ENCODE measurements at places on chromosomes 7 and 10.

DNA sequence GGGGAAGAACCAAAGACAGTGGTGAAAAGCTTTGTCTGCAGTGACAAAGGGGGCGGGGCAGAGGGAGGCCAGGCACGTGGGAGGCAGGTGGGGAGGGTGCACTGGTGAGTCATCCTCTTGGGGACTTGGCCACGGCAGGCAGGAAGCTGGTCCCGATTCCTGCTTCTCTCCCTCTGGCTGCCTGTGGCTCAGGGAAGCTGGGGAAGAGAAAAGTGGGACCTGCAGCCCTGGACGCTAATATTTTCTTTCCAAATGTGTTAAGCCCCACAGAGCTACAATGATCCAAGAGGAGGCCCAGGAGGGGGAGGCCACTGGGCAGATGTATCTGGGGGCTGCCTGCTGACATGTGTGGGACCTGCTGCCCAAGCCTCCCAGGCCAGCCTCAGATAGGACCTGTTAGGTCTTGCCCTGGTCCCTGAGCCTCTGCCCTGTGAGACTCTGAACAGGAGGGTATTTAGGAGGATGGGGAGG is 231.8 kb downstream of the KCNMA1 start:
- no peak for DNase-seq

DNA sequence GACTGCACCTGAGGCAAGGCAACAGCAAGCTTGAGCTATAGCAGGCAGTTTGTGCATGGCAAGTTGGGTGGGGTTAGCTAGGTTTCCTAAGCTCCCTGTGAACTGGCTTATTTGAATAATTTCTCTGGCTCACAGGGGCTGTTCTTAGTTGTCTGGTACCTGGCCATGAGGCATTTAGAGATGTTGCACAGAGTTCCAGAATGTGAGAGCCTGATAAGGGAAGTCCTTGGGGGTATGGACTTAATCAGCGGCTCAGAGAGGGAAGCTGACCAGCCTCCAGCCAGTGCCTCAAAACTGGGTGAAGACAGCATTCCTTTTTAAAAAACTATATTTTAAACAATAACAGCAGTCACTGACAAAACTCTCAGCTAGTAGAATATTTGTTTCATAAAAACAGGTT is 307.4 kb downstream of the FZD1 start:
- DNase-seq, result no peak

DNA sequence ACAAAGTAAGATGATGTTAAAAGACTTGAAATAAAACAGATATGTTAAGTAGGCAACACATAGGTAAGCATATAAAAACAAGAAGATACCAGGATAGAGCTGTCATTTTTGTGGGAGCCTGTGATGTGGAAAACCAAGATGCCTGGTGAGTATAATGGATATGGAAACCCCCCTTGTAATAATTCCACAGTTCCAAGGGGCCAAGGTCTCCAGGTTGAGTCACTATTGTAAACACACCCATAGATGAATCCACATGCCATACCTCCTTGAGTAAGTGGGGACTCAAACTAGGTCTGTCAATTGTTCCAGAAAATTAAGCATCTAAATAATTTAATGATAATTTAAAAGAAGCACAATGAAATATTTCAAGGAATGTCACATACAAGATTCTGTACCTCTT is 15.9 kb downstream of the CAV1 start:
- DNase-seq, result no peak

DNA sequence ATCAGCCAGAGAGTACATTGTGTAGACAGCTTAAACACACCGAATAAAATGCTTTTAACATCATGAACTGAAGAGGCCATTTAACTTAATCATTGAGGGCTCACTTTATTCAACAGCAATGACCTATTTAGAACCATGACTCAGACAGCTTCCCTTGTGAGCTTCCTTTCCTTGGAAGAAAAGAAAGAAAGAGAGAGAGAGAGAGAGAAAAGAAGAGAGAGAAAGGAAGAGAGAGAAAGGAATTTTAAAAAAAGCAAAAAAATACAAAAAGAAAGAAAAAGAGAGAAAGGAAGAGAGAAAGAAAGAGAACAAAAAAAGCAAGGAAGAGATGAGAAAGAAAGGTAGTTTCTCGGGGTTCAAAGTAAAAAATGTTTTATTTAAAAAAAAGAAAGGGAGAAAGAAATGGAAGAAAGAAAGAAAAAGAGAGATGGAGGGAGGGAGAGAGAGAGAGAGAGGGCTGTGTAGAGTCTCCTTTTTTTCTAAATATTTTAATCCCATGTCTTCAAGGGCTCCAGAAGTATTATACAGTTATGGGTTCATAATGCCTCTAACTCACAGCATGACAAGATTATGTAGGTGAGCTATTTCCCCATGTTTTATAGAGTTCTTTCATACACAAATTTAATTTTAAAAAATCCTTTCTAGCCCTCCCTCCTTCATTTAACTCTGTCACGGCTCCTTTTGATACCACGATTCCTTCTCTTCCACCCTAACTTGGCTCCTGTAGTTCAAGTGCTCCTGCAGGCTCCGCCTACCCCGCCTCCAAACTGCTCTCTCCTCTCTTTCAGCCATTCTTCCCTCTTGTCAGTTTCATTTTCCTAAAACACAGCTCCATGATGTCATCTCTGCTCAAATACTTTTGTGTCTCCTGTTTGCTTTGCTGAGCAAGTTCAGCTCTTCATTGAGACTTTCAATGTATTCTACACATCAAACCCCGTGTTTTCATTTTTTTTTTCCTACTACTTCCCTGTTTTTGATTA is 85.5 kb downstream of the PRTFDC1 start:
- no peak for DNase-seq

DNA sequence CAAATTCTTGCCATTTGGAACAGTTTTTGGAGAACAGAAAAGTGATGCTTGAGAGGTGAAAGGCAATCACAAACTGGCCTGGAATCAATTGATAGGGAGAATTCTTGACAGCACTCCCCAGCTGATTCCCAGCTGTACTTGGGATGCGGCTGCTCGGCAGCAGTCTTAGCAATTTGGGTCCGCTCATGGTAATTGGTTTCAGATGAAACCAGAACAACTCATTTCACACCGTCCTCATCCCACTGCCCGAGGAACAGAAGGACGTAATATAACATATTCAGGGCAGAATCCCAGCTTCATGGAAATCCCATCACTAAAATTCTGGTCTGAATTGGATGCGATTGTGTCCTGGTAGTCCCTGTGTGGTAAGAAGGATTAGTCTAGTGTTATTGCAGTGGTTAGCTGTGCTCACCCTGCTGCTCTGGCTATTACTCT is 223.3 kb upstream of the FERD3L start:
- DNase-seq, result no peak

DNA sequence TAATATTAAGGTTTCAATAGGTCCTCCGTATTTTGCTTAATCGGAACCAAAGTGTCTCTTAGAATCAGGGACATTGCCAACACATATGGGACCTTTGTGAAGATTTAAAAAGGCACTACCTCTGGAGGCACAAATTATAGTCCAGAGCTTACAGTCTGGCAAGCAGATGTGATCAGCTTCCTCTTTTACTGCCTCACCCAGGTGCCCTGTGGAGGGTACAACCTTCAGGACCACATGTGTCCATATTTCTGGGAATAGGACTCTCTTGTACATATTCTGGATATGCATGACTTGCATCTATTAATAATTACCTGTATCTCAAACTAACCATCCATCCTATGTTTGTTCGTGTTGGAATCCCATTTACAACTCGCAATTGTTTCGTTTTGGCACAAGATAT is 60.0 kb downstream of the HGF start:
- DNase-seq, result no peak

DNA sequence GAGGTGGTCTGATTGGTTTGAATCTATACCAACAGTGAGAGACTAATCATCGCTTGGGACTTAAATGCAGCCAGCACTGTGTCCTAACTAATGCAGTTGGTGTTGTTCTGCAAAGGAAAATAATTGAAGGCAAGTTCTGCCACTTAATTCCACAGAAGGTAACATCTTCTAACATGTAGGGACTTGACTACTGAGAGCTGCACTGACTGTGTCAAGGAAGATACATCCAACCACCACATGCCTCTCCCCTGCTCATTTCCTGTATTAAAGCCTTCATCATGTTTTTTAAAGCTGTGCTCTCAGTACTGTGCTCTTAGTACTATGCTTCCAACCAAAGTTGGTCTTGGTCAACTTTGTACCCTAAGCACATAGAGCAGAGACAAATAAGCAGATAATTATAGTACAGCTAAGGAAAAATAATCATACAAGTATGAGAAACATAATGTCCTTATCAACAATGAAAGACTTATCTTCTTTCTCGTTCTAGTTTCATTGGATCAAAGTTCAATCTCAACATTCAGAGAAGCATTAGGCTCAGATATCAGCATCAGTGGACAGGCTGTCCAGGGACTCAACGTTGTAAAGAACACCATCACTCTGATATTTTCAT is 2.8 kb upstream of the CYP3A4 start:
- no peak for DNase-seq

DNA sequence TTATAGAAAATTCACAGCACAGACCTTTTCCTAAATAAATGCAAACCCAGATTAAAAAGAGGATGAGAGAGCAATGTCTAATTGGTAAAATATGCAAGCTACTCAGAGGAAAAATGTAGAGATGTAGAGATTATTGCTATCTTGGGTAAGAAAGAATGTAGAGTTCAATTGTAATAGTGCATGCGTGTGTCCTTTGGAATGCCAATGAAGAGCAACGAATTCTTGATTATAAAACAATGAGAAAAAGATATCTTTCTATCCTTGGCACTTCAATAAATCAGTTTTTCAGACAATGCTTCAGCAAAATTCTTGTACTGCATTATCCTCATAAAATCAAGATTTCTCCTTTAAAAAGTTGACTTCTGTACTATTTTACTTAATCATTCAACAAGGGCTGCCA is 50.9 kb downstream of the SEMA3D start:
- DNase-seq, result no peak

GRCh38 chr7:92589056-92589455 is 1.1 kb downstream of the FAM133B start:
- DNase-seq, result no peak

GRCh38 chr7:19772841-19773760 is at the start of gene TMEM196:
TSS of gene TMEM196 (minus strand) at chr7:19773617. CDS start at chr7:19772696, 921 bp downstream.
- no peak for DNase-seq

DNA sequence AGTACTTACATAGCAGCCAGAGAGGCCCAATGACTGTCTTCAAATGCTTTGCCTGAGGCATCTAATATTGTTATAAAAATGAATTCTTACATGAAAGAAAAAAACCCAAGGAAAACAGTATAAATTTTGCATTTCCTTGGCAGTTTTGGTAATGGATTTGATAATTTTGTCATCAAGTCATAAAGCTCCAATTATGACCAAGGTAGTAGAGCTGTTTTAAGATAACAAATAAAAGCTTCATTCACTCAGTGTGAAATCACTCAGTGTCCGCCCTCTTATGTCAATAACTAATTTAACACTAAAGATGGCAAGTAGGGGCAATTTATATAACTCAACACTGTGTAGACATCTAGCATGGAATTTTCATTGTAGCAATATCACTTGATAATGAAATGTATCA is 193.9 kb downstream of the ANKRD7 start:
- no peak for DNase-seq

DNA sequence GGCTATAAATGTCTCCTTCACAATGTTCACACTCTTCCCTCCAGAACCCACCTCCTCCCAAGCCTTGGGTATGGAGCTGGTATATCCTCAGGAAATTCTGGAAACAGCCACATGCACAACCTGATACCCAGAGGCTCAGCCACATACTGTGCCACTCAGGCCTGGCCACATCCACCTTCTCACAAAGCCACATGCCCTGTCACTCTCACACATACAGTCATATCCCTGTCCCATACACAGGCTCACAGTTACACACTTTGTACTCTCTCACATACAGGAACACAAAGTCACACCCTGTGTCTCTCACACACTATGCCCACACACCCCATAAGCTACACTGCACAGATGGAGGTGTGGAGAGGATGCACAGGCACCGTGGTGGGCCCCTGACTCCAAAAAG is 10.1 kb downstream of the KCNIP2 start:
- no peak for DNase-seq

DNA sequence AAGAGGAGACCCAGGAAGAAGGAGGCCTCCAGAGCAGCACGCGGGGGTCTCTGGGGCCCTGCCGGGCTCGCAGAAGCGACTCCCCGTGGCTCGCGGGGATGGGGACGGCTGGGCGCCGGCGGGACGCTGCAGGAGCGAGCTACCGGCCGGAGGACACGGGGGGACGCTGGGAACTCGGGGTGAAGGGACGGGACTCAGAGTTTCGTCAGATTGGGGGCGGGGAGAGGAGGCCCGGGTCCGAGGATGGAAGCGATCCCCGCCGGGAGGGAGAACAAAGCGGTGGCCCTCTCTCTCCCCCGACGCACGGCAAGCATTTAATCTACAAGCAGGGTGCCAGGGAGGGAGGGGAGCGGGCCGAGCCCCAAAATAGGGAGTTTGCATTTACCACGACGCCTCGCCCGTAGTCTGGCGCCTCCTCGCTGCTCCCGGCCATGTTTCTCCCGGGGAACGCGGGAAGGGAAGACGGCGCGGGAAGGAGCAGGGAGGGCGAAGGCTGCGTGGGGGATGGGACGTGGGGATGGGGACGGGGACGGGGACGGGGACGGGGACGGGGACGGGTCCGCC is at the start of gene PRTFDC1:
Gene PRTFDC1, minus strand, starts transcription at position 464 of the 564 bp plus-strand sequence. Its CDS starts 31 bp downstream, at position 433.
- DNase-seq, result peak; percentile 13

GRCh38 chr10:103481974-103482531 is 3.0 kb upstream of the CALHM3 start:
- no peak for DNase-seq

DNA sequence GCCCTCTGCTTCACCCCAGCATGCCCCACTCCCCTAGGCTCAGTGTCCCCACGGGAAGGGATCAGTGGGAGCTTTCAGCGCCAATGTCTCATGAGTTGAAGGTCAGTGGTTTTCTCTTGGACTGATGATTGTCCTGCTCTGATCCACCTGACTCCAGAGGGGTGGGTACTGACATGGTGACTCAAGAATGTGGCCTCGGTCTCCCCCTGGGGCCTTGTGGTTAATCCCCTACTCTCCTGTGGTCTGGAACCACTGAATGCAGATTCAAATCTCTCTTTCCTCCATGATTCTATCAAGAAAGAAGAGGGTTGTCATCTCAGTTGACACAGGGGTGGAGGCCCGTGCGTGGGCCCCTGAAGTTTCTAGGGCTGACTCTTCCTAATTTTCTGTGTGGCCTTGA is 176.9 kb downstream of the RPS24 start:
- no peak for DNase-seq

- no peak for DNase-seq
Measured at GRCh38 chr7:148916186-148916585, 32.1 kb upstream of the EZH2 start.

GRCh38 chr7:84237533-84238173 is 43.1 kb upstream of the SEMA3A start:
- DNase-seq, result no peak

DNA sequence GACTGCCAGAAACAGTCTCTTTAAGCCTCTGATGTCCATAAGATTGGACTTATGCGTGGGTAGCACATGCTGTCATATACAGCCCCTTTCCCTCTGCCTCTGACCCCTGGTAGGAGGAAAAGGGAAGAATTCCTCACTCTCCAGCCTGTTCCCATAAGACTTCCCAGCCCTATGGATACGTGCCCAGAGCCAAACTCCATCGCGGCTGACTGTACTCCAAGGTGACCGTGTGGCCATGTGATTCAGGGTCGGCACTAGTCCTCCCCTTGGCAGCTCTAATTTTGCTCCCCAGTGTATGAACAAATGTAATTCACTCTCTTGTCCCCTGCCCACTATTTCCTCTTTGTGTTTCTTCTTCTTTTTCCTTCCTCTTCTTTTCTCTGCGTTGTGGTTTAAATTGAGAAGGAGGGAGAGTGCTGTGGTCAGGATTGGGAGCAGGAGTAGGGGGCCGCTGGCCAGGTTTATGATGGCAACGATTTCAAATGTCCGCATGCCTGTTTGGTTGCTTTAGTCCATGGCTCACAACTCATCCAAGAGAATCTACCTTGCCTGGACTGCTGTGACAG is 43.8 kb downstream of the PRLHR start:
- DNase-seq, result no peak

GRCh38 chr7:94087664-94088352 is 83.7 kb upstream of the BET1 start:
- peak; percentile 10 for DNase-seq
